Activated T-cell treated with anti-CD3 and anti-CD28 coated beads for 24 hours (primary cell): ENCODE measurements at places on chromosomes 1 and 21.

- no peak for DNase-seq
Measured at GRCh38 chr21:39852726-39853500, 14.3 kb upstream of the PCP4 start.

DNA sequence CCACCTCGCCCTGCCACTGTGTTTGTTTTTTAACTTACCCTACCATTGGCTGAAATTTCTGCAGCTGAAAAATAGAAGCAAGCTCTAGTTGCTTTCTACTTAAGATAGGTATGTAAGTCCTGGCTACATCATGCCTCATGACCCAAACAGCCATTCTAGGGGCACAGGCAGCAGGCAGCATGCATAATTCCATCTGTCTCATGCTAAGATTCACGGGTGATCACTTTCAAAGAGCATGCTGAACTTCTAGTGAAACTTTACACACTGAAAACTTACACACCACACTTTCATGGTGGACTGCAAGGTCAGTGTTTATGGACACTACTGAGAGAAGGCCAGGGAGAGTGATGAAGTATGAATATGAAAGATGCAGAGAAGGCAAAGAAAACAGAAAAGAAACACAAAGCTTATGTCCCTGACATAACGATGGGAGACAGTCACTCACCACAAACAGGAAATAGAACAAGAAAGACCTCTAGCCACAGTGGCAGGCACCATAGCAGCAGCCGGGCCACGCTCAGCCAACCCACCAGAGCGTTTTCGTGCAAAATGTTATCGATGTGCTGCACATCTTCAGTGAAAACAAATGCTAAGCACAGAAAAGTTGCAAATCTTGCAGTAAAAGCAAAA lies 102.3 kb upstream of the TIAM1 start:
- DNase-seq: peak; percentile 13

DNA sequence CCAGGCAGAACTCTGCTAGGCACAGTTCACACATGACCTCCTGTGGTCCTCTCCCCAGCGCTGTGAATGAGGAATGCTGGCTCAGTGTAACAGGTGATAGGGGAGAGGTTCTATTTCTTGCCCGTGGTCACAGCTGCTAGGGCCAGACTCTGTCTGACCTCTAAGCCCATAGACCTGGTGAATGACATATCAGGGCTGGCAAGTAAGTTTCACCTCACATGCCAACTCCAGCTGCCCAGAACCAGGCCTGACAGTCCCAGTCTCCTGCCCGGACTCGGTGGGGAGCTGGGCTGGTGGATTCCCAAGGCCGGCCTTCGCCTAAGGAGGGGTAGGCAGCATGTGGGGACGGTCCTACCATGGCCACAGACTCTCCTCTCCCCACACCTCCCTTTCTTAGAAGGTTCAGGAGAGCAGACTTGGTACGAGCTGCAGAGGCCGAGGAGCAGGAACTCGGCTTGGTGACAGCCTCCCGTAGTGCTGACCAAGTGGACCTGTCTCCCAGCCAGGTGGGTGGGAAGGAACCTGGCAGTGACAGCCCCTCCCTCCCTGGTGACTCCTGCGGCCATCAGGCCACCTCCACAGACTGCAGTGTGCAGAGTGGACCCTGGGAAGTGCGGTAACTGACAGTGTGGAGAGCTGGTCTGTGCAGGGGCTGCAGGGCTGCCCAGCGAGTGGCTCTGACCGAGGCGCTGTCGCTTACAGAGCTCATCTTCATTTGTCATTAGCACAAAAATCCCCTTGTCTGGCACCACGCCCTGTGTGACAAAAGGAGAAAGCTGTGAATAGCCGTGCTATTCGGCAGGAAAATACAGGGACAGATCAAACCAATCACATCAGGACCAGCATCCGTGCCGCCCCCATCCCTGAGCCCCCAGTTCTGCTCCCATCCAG lies 74.6 kb downstream of the SCCPDH start:
- no peak for DNase-seq

DNA sequence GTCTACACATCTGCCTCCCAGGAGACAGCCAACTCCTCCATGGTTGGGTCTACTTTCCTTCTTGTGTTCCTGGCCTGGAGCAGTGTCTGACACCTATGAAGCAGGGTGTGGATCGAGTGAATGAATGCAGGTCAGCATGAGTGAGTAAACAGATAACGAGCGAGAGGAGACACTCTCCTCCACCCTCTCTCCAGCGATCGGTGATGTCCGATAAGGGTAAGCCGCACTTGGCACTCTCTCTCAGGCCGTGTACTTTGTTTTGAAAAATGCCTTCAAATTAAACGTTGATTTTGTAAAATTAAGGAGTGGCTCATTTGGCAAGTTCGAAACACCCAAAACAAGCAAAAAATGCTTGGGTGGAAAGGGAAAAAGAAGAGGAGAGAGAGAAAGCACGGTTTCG lies 43.8 kb upstream of the DMRTB1 start:
- DNase-seq: no peak

DNA sequence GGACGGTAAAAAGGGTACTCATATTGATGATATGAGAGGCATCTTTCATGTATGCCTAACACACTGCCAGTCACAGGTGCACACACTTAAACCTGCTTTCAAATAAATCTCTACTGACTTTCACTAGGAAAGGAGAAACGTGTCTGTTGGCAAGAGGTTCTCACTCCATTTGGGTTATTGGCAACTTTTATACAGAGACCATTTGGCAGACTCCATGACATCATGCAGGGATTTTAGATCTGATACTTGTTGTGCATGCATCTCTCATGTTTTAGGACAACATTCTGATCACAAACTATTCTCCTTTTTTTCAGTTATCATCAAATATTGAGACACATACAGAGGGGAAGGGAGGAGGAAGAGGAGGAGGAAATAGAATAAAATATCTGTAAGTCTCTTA lies 31.5 kb downstream of the RGS7 start:
- DNase-seq: no peak

GRCh38 chr1:230145953-230146476 lies 79.0 kb downstream of the GALNT2 start:
- DNase-seq: no peak

GRCh38 chr1:4292861-4293260 lies 361.5 kb upstream of the AJAP1 start:
- no peak for DNase-seq

- no peak for DNase-seq
Measured at GRCh38 chr1:212162635-212163034, 122.6 kb upstream of the PPP2R5A start.

GRCh38 chr1:100532645-100533044 lies 5.3 kb upstream of the GPR88 start:
- no peak for DNase-seq

DNA sequence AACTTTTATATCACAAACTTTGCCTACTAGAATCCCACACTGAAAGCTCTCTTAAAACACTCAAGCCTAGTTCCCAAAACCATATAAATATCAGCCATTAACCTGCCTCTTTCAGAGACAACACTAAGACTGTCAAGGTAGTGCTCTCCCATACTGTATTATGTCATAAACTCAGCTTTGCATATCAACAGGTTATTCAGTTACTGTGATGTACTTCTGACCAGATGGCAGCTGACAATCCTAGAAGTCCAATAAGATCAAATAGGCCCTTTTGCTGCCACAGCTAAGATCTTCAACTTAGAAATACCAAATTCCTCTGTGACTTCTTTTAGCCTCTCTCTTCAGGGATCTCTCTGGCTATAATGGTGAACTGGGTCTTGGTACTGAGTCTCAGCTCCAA lies 97.2 kb downstream of the SPATA6 start:
- no peak for DNase-seq

GRCh38 chr1:112458756-112459155 lies 50.0 kb upstream of the WNT2B start:
- no peak for DNase-seq
